NCI-H524 treated with DMSO at 0.1 percent for 48 hours (cell line): ENCODE measurements at places on chromosomes 5 and 9.

DNA sequence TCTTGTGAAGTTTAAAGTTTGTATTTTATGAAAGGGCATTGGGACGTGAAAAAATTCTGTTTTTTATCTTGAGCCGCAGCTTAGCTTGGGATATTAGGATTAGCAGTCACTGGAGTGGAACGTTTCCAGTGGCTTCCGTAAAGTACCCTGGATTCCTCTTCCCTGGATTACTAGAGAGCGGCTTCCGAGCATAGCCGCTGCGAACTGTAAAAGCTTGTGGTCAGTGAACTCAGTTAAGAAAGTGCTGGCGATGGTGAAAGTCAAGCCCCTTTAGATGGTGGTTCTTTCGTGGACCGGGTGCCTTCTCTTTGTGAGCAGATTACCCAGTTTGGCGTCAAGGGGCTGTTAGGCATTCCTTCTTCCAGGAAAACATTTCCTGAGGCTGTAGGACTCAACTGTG lies 168.1 kb downstream of the KDM4C start:
- peak; percentile 46 for DNase-seq

- no peak for DNase-seq
Observed at GRCh38 chr9:71796100-71796767, 27.9 kb upstream of the CEMIP2 start.

DNA sequence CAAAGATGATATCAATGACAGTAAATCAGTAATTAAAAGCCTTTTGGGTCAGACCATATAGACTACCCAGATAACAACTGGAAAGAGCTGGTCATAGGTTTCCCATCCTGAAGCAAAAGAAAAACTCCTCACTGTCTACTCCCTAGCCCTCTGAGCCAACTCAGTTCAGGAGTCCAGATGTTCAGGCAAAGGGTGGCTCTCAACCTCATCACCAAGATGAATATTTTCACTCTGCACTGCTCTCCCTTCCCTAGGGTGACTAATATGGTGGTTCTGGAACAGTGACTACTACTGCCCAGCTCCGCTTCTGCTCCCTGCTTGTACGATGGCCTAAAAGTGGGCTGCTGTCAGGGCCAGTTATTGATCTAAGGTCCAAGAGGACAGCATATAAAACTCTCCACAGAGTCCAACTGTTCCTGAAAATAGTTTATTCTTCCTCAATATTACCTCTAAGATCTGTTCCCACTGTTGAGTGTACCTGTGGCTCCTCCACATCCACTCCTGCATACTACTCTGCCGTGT lies 263.4 kb upstream of the SLC30A5 start:
- DNase-seq, result no peak

GRCh38 chr5:180059326-180059725 lies 12.2 kb downstream of the RNF130 start:
- no peak for DNase-seq

- DNase-seq, result no peak
Observed at GRCh38 chr5:97943036-97943435, 760.0 kb upstream of the RIOK2 start.

GRCh38 chr5:8784692-8785091 lies 761.2 kb downstream of the SEMA5A start:
- no peak for DNase-seq

DNA sequence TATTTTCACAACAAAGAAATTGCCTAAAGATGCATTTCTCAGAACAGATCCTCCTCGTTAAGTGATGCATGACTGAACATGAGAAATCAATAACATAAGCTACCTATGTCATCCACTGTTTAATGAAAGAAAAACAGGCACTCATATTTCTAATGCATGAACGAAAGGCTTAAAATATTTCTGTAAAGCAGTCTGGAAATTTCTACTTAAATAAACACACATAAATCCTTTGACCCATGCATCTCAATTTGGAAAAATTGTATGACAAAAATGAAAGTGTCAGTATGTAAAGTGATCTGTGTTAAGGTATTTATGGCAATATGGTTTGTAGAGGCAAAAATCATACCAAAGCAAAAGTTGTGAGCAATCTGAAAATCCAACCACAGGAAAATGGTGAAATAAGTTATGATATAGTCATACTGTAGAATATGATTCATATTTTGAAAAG lies 399.2 kb upstream of the GRAMD2B start:
- no peak for DNase-seq

DNA sequence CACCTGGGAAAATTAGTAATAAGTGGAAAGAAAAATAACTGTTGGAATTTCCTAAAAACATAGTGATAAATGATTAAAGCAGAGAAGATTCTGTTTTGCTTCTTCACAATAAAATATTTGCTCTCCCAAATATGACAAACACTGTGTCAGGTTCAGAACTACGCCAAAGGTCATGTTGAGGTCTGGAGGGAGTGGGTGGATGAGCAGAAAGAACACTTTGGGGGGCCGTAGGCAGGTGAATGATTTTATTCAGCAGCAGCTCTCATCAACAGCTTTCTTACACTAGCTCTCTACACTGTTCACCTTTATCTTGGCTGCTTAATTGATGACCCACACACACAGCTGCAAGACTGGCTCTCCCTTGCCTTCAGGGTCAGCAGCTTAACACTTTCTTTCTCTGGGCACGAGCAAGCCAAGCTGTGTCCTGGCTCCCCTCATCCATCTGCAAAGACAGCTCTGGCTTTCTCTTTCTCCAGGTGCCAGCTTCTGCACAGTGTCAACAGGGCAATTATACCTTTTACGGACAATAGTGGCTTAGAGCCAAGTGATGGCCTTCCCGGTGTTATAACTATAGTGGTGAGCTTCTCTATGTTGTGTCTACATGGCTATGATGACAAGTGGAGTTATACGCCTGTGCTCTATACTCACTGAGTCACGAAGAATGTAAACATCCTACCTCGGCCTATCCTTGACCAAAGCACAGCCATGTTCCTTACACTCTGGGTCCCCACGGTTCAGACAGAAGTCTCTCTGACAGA lies 18.9 kb upstream of the GPX8 start:
- no peak for DNase-seq

DNA sequence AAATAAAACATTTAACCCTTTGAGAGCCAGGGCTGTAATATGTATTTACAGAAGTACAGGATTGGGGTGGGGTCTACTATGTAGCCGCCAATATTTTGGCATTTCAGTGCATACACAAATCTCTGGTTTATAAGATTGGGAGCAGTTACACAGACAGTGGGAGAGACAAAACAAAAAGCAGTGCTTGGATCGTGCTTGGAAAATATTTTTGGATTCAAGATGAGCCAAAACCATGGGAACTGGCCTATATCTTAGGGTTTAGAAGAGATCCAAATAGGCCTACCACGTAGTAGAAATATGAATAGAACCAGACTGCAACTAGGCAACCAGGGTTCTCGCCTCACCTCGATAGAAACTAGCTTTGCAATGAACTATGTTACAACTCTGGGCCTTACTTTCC lies 169.6 kb downstream of the SLC12A2 start:
- no peak for DNase-seq

DNA sequence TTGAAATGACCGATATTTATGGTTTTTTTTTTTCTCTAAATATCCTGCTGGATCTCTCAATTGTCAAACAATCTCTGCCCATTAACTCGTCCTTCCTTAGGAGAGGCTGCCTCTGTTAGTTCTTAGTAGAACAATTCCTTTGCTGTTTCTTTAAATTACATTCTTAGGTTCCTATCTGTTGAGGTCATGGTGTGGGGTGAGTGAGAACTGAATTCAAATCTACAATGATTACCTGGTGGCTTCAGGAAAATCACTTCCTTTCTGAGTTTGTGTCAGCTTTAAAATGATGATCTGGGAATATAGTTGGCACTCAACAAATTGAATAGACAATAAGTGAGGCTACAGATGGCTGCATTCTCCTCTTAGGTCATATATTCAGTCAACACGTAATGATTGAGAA lies 82.1 kb upstream of the TNFSF8 start:
- DNase-seq, result no peak

GRCh38 chr5:161001604-161002003 lies 149.6 kb upstream of the ATP10B start:
- no peak for DNase-seq

GRCh38 chr9:75607521-75607920 lies 283.0 kb upstream of the PCSK5 start:
- no peak for DNase-seq

DNA sequence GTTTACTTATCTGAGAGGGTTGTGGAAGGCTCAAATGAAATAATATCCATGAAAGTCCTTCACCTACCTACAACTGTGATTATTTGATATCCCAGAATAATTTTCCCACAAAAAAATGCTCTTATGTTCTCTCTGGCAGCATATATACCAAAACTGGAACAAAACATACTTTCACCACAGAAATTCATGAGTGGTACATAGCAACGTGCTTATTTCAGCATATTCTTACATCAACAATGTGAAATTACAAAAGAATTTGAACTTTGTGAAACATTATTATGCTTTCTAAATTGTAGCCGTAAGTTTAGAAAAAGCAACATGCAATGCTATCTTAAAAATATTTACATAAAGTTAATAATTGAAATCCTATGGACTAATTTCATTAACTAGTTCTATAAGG lies 137.1 kb downstream of the GABRB2 start:
- no peak for DNase-seq

GRCh38 chr9:127090341-127090985 lies 32.0 kb downstream of the ANGPTL2 start:
- no peak for DNase-seq

DNA sequence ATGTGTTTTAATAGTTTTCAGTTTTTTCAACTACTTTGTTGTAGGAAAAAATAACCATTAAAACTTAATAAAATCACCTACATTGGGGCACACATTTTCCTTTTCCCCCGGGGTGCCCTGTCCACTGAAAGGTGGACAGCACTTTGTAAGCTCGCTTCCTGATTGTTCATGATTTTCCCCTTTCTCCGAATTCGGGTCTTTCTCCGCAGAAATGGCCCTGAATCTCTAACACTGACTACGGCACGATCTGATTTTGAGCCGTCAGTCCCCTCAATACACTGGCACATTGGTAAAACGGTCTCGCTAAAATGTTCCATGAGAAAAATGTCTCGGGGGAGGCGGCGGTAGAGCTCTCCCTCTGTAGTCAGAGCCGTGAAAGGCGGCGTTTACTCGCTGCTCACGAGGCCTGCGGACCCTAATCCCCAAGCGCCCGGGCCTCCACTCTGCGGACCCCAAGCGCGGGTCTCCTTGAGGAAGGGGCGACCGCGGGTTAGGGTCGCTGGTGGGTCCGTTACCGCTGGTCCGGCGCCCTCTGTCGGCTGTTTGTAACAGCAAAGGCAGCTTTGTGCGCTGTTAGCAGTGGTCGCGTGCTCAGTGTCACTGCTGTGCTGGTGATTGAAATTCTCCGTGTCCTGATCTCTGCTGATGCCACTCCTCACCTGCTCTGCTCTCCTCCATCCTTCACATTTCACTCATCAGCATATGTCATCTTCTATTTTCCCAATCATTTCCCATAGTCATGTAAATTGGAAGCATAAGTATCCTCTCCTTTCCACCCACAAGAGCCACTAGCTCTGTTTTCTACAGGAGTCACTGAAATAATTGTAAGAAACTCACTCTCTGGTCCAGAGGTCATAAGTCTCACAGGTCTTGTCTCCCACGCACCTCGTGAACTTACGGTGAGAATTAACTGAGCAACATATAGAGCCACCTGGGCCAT lies 10.8 kb upstream of the IFNA2 start:
- peak; percentile 9 for DNase-seq

DNA sequence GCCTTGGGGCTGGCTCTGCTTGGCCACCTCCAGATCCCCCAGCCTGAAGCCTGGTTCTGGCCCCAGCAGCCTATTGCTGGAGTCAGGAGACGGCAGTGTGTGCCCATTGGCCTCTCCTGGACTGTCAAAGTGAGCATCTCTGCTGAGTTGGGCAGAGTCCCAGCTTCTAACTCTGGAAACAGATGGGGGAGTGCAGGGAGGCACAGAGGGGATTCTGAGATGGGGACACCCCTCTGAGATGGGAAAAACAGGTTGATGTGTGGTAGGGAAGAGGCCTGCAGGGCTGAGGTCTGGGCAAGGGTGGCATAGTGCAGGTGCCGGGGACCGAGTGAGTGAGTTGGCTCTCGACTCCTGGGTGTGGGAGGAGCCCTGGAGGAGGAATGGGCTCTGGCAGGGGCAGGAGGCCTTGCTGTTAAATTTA lies 27.5 kb downstream of the PHF2 start:
- DNase-seq, result no peak

DNA sequence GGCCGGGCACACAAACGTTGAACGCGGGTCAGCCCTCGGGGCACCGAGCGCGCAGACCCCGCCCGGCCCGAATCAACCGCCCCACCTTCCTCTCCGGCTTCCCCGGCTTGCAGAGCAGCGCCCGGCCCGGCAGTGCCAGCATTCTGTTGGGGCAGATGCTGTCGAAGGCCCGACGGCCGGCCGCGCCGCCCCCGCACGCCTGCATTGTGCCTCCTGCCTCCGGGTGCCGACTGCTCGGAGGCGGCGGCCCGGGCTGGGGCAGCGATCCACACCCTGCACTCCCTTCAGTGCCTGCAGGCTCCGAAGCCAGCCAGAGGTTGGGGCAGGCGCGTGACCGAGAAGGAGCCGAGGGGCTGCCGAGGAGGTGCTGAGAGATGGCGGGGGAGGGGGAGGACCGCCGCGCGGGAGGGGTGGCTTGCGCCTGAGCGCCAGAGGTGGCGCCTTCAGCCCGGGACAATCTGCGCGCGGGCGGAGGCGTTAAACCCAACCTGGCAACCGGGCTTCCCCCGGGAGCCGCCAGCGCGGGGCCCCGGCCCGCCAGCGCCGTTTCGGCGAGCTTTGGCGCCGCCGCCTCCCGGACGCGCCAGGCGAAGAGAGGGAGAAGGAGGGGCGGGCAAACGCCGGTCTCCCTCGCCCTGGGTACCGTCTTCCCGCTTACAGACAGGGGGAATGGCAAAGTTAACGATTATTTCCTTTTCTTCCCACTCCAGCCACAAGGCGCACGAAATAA lies at the start of gene MCIDAS:
MCIDAS (minus strand) TSS at position 382 of the 730 bp plus-strand sequence; CDS start at position 205, 177 bp downstream.
- DNase-seq, result no peak

DNA sequence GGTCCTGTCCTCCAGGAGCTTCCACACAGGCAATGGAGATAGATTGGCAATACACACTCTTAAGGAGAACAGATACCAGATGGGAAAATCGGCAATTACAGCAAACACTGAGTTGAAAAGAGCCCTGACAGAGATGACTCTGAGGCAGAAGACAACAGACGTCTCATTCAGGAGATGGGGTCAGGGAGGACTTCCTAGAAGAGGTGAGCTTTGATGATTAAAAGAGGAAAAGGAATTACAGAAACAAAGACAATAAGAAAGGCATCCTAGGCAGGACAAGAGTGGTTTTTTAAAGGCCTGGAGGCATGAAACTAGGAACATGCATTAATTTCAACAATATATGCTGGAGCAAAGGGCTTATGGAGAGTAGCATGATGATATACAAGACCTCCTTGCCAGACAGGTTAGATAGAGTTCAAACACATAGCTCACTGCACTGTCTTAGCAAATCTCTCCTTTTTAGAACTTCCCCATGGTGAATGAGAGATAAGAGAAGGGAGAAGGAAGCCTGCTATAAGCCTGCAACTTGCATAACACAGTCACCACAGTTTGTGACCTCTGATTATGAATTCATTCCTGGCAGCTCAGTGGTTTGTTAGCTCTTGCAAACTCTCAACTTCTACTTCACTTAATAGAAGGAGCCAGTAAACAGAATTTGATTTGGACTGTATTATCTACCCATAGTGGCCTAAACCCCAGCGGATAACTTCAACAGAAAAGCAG lies 48.5 kb downstream of the SIL1 start:
- DNase-seq, result no peak
